Stimulated activated CD4-positive, alpha-beta T cell treated with anti-CD3 and anti-CD28 coated beads, Interleukin-12 subunit alpha, Interleukin-12 subunit beta, amount 100 ng/mL, for 48 hours (primary cell): ENCODE measurements at places on chromosomes 1 and 21.
A peak's percentile ranks its signal among the peaks of the same experiment; 100 is the strongest.

- no peak for DNase-seq
Observed at GRCh38 chr1:182426442-182427430, 23.2 kb upstream of the RGSL1 start.

DNA sequence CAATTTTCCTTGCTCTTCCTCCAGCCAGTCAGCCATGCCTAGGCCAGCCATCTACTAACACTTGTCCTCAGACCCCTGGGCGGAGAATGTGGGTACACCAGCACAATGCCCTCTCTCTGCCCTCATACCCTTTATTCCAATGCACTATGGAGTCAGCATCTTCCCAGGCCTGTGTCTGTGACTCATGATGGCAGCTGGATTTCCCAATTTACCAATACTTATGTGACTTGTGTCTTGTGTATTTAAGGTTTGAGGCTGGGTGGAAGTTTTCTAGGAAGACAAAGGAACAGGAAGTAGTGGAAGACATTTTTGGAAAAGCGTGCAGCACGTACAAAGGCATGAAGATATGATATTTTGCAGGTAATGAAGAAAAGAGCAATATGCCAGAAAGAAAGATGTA lies 114.3 kb downstream of the NMNAT2 start:
- no peak for DNase-seq

GRCh38 chr1:207925210-207925609 lies 14.3 kb upstream of the CD34 start:
- no peak for DNase-seq

GRCh38 chr1:204684571-204685235 lies 835 bp downstream of the LRRN2 start:
- no peak for DNase-seq

DNA sequence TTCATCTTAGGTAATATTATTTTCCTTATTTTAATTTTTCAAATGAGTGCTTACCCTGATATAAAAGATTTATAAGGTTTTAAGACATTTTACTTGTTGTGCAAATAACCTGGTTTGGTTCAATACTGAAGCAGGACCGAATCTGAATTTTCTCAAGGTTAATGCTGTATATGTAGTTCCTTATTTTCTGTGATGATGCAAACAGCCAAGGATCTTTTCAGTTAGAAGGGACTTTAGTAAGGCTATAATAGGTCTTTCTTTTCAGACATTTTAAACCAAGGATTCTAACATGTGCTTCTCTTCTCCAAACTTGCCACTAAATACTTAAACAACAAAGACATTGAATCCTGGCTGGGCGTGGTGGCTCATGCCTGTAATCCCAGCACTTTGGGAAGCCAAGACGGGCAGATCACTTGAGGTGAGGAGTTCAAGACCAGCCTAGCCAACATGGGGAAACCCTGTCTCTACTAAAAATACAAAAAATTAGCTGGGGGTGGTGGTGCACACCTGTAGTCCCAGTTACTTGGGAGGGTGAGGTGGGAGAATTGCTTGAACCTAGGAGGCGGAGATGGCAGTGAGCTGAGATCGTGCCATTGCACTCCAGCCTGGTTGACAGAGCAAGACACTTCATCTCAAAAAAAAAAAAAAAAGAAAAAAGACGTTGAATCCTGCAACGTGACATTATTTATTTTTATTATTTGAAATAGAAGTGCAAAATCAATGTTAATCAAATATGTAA lies 3.2 kb upstream of the ARPC5 start:
- DNase-seq, result no peak

DNA sequence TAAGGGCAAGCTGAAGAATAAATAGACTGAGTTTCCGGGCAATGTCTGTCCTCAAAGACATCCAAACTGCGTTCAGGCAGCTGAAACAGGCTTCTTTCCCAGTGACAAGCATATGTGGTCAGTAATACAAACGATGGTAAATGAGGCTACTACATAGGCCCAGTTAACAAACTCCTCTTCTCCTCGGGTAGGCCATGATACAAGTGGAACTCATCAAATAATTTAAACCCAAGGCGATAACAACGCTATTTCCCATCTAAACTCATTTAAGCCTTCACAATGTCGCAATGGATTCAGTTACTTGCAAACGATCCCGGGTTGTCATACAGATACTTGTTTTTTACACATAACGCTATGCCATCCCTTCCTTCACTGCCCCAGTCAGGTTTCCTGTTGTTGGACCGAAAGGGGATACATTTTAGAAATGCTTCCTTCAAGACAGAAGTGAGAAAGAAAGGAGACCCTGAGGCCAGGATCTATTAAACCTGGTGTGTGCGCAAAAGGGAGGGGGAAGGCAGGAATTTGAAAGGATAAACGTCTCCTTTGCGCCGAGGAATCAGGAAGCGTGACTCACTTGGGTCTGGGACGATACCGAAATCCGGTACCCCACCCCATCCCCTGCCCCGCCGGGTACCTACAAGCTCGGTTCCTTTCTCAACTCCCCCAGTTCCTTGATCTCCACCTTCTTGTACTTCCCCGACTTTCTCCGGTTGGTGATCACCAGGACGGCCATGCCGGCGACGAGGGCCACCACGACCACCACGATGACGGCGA lies 1.3 kb downstream of the TACSTD2 start:
- DNase-seq, result no peak

DNA sequence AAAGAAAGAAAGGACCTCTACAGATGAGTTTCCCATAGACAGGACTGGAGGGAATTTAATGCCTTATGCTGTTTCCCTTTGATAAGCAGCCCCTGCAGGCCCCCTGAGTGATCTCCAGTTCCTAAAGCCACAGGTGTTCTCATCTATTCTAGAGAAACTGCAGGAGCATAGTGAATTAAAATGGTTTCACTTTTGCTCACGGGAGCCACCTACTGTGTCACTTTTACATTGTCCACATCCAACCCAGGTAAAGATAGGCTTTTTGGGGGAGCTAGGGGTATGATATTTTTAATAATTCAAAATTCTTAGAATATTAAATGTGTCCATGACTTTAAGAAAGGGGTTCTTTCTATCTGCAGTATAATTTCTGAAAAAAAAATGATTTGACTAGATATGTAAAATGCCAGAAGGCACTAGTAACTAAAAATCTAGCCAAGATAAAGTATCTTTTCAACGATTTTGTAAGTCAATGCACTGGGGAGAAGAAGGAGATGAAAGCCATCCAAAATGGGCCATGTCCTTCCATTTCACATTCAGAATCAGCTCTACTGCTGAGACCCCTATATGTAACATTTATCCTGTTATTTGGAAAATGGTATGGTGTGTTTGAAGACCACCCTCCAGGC lies 267.3 kb upstream of the DUSP10 start:
- DNase-seq, result peak; percentile 16

DNA sequence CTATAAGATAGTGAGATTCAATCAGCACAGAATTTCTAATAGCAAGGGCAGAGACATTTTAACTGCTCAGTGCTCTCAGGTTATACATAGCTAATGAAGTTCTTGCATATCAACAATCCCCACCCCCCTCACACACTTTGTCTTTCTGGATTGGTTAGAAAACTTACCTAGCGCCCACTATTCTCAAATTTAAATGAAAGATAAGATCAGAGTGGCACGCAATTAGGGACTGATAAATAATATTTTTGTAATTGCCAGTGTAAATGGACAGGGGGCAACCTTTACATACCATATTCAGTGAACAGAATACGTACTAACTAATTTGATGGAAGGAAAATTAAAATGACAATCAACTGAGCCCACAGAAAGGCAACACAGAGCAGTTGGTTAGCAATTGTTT lies 11.7 kb downstream of the SELL start:
- DNase-seq, result no peak
